Type B pancreatic cell (in vitro differentiated cells): ENCODE measurements at places on chromosomes 3 and 15. TPM values are rescaled to one million over a fixed set of nuclear protein-coding genes. Genes with fewer than 3 reads are reported as not detected.

GRCh38 chr3:193124861-193125260 is 116.2 kb upstream of the PLAAT1 start:
- no peaks in the 10 kb centered on the region for H3K4me1 ChIP-seq
- no peak overlapping the region for H3K27ac ChIP-seq
- H3K27me3 ChIP-seq = peaks cover 21% of the 10 kb centered on the region
- DNase-seq = no peak
- H3K36me3 ChIP-seq = no peaks in the 10 kb centered on the region

- no peak overlapping the region for H3K4me3 ChIP-seq
- DNase-seq = no peak
- no peak overlapping the region for H3K27ac ChIP-seq
- H3K36me3 ChIP-seq = peaks cover 4% of the 10 kb centered on the region
These were observed 201.1 kb downstream of the MAGI1 start for GRCh38 chr3:65837604-65838003.

DNA sequence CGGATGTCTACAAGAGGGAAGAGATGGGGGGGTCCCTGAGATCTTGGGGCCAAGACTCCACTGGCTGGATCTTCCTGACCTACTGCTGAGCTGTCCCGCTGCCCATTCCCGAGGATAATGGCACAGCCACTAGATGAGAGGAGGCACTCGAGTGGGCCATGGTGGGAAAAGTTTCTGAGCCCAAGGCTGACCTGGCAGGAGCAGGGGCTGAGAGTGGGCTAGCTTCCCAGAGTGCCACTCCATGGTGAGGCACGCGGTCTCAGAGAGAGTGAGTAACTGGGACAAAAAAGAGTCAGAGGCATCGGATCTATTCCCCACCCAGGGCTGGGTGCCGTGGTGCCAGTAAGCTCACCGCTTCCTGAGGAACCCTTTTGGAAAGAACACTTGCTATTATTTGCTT is 10.9 kb downstream of the SLC51B start:
- H3K27ac ChIP-seq = no peak overlapping the region
- H3K36me3 ChIP-seq = no peaks in the 10 kb centered on the region
- H3K4me3 ChIP-seq = no peak overlapping the region

GRCh38 chr15:46460431-46461094 is 825.7 kb downstream of the SQOR start:
- no peak overlapping the region for H3K4me3 ChIP-seq
- no peak overlapping the region for H3K27ac ChIP-seq
- no peaks in the 10 kb centered on the region for H3K36me3 ChIP-seq

GRCh38 chr15:80684697-80685096 is 10.4 kb upstream of the ABHD17C start:
- no peak overlapping the region for H3K27ac ChIP-seq
- DNase-seq = no peak
- H3K36me3 ChIP-seq = no peaks in the 10 kb centered on the region
- H3K27me3 ChIP-seq = no peaks in the 10 kb centered on the region
- no peak overlapping the region for H3K4me3 ChIP-seq

DNA sequence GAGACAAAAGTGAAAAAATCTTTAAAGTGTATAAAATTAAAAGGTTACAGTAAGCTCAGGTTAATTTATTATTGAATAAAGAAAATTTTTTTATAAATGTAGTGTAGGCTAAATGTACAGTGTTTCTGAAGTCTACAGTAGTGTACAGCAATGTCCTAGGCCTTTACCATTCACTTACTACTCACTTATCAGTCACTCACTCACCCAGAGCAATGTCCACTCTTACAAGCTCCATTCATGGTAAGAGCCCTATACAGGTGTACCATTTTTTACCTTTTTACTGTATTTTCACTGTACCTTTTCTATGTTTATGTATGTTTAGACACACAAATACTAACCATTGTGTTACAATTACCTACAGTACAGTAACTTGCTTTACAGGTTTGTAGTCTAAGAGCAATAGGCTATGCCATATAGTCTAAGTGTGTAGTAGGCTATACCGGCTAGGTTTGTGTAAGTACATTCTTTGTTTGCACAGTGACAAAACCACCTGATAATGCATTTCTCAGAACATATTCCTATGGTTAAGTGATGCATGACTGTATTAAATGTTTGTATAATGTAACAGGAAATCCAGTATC is 38.1 kb upstream of the NECTIN3 start:
- H3K4me1 ChIP-seq = no peaks in the 10 kb centered on the region
- DNase-seq = no peak
- no peaks in the 10 kb centered on the region for H3K36me3 ChIP-seq
- no peak overlapping the region for H3K4me3 ChIP-seq
- H3K27me3 ChIP-seq = no peaks in the 10 kb centered on the region

GRCh38 chr15:48191574-48192225 is at the start of gene CTXN2:
TSS of gene CTXN2 (plus strand) at chr15:48191665. CDS start at chr15:48201301, 9,636 bp downstream.
- no peak within 1 kb of the TSS for H3K27ac ChIP-seq
- H3K36me3 ChIP-seq = no peaks in the 10 kb centered on the region

- peak overlapping the region; percentile 34 for H3K4me3 ChIP-seq
- H3K4me1 ChIP-seq = peaks cover 19% of the 10 kb centered on the region
- DNase-seq = no peak
- peaks cover 5% of the 10 kb centered on the region for H3K36me3 ChIP-seq
- no peaks in the 10 kb centered on the region for H3K27me3 ChIP-seq
These were observed 24.7 kb downstream of the KAT2B start for GRCh38 chr3:20064796-20065564.

DNA sequence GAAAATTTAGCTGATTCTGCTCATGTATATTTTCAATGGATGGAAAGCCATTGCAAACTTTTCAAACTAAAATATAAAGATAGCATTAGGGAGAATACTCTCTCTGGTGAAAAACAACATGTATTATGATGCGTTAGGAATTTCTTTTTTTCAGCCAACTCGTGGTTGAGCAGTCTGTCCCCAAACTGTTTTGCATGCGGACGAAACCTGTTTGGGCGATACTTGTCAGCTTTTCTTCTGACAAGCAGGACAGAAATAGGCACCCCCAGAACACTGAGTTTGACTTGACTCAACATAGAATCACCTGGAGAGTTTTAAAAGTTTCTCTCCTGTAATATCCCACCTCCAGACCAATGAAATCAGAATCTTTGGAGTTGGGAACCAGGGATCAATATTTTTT is 417.5 kb upstream of the TPRG1 start:
- no peaks in the 10 kb centered on the region for H3K4me1 ChIP-seq
- no peak overlapping the region for H3K27ac ChIP-seq
- no peaks in the 10 kb centered on the region for H3K27me3 ChIP-seq
- H3K36me3 ChIP-seq = peaks cover 4% of the 10 kb centered on the region
- DNase-seq = no peak

DNA sequence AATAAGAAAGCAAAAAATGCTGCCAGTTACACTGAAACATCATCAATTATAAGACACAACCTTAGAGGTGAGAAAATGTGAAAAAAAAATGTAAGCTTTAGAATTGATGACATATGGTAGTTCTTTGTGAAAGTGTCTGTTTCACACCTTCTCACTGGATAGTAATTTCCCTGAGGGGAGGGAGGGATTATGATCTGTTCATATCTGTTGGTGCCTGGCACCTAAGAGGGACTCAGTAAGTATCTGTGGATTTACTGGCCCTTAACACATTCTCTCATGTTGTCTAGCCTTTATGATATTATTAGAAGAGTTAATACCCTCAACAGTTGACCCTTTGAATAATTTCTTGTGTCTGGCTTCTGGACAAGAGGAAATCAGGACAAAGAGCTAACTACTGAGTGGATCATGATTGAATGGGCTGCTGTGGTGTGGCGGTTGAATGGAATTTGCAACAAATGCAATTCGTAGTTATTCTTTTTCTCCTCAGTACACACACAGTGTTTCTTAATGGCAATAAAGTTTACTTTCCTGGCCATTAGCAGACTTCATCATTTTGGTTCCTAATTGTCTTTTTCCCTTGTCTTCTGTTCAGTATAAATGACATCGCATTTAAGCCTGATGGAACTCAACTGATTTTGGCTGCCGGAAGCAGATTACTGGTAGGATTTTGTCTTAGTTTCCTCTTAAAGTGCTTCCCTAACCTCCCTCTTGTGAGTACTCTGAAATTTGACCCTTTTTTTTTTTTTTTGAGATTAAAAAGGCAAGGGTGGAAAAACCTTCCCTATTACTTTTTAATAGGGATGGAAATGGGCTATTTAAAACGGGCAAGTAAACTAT is 9.5 kb downstream of the IFT122 start:
- H3K36me3 ChIP-seq = peaks cover 18% of the 10 kb centered on the region
- H3K4me1 ChIP-seq = peaks cover 30% of the 10 kb centered on the region
- DNase-seq = no peak

GRCh38 chr15:70152070-70152480 is 54.4 kb upstream of the TLE3 start:
- no peak overlapping the region for H3K4me3 ChIP-seq
- H3K27ac ChIP-seq = no peak overlapping the region
- H3K36me3 ChIP-seq = no peaks in the 10 kb centered on the region
- peaks cover 52% of the 10 kb centered on the region for H3K4me1 ChIP-seq

NANOGP8 gene
- not detected in 2 replicates for total RNA-seq

UBE2Q2 gene
- total RNA-seq = 26.7 and 31.3 TPM in 2 replicates
